ENCODE measurements at places on chromosomes 1 and 21.
A peak's percentile ranks its signal among the peaks of the same experiment; 100 is the strongest.

- no peak for DNase-seq
Measured at GRCh38 chr1:165890684-165891083, 63.3 kb downstream of the UCK2 start.

- DNase-seq: no peak
Measured at GRCh38 chr1:194600716-194601115, 1414.3 kb upstream of the B3GALT2 start.

DNA sequence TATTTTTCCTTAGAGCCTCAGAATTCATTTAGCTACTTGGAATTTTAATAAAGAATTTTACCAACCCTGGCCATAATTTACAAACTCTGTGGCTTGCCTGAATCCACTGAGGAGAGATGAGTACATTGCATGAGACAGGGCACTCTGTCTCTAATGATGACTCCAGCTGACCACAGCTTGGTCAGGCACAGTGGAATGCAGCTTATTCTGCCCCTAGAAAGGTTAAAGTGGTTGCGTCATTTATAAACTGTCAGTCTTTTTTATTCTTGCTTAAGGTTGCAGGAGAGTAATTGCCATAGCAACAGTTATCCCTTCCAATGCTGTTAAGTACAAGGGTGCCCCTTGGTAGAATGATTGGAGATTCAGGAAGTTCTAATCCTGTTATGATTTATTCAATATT is 28.3 kb downstream of the PDE4B start:
- peak; percentile 70 for DNase-seq

DNA sequence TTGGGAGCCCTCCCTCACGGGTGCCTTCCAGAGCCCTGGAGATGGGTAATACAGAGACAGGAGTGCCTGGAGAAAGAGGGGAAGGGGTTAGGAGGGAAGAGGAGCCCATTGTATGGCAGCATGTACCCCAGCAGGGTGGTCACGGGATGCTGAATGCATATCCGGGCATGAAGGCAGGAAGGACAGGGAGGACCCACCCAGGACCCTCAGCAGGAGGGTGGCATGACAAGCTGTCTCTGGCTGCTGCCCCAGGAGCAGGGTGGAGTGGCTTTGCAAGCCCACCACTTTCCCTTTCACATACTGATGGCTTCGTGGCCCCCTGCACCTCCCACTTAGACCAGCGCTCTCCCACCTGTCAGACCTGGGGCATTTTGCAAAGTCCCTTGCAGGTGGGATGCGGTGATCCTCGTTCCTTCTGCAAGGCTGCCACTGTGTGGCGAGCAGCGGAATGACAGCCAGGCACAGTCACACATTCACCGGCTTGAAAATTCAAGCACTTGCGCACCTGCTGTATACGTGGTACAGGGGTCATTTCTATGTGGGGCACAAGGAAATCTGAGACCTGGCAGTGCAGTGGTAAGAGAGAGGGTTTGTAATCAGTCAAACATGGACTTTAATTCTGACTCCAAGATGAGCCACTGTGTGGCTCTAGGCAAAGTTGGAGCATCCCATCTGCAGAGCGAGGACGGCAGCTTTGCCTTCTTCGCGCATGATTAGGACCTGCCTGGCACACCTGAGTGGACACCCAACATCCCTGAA is 53.2 kb upstream of the TMEM51 start:
- DNase-seq: no peak

DNA sequence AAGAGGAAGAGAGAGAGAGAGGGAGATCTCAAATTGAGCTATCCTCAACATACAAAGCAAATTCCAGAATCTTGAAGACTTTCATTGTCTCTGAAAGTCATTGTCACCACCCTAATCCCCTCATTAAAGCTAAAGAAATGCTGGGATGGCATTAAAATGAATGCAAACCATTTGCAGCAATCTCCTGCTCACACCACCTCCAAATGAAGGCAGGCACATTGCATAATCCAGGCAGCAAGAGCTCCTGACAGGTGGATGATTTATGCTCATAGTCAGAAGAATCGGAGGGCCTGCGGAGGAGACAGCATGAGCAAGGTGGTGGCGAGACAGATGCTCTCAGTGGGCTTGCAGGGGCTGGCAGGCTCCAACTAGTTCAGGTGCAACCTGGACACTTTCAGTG is 90.2 kb downstream of the ESRRG start:
- no peak for DNase-seq

DNA sequence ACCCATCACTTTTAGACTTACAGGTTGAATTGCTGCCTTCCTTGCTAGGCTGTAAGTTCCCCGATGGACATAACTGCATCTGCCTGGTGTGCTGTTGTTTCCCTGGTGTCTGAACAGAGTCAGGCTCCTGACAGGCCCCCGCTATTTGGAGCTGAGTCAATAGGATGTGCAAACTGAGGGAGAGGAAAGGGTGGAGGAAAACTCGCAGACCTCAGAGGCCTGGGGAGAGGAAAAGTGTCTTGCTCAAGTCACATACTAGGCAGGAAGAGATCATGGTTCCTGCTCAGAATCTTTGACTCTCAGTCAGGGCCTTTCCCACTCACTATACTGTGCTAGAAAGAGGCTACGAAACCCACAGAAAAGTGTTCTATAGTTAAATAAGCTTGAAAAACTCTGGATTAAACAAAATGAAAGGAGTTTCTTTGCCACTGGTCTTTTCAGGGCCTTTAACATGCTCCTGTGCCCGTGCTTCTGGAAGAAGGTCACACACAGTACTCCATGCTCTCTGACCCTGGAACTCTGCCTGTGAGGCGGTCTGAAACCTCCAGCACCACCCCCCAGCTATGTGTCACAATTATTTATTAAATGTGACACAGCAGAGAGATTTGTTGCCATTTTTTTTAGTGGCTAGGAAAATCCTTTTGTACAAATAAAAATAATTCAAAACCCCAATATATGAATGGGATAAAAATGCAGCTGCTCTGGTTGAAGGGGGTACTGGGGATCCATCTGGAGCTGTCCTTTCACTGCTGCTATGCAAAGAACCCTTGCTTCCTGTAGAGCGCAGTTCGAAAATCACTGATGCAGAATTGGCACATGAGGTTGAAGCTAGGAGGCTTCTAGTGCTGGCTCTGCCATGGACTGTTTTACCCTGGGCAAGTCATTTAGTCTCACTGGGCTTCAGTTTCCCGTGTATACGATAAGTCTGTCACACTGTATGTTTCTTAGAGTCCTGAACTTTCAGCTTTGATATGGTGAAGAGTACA is 20.1 kb upstream of the CDCP2 start:
- DNase-seq: no peak

GRCh38 chr1:95115708-95116137 is 1.4 kb upstream of the TLCD4 start:
- no peak for DNase-seq

GRCh38 chr1:59892841-59893811 is 33.4 kb downstream of the CYP2J2 start:
- no peak for DNase-seq

DNA sequence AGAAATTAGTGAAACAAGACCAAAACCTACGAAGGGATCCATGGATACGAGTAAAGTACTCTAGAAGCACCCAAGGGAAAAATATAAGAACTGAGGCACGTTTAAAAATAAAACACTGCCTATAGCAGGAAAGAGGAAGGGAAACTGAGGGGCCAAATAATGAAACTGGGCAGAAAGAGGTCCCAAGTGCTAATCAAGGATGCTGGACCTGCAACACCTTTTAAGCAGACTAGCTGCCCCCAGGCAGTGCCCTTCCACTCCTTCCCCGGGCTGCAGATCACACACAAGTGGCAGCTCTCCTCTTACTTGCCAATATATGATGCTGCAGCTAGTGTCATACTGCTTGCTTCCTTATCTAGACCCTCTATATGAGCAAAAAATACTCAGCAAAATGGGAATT is 7.6 kb upstream of the OTUD7B start:
- DNase-seq: no peak

DNA sequence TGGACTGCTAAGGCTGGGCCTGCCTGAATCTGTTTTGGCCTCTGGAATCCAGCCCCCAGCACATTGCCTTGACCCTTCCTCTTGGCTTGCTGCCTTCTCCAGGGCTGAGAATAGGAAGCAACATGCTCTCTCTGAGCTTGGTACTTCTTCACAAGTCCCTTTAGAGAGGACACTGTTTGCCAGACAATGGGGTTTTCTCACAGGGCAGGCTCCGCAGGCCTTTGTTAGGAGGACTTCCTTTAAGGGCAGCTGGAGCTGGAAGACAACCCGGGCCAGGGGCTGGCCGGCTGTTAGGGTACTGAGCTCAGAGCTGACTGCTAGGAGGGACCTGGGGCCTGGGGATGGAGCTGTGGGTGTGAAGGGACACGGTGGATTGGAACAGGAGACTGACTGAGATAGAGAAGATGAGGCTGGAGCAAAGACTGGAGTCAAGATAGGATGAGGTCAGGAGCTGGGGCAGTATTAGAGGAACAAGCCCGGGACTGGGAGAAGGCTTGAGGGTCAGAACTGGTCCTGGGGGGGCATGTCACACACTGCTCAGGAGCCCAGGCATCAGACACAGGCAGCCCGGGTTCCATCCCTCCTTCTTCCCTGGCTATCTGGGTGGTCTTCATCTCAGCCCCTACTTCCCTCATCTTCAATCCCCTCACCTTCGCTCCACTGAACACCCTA is 5.4 kb upstream of the ALPL start:
- no peak for DNase-seq

DNA sequence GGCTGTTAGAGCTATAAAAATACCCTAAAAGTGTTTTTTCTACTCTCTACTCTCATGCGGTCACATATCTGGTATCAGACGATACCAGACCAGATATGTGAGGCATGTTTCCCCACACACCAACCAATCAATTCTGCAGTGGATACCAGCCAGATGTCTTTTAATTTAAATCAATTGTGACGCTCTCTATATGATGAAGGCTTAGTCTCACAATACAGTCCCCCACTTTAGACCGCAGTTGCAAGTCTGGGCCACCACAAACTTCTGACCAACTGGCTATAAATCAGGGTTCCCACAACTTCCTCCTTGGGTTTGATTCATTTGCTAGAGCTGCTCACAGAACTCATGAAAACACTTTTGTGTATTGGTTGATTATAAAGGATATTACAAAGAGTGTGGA is 586.1 kb upstream of the ZP4 start:
- DNase-seq: no peak

DNA sequence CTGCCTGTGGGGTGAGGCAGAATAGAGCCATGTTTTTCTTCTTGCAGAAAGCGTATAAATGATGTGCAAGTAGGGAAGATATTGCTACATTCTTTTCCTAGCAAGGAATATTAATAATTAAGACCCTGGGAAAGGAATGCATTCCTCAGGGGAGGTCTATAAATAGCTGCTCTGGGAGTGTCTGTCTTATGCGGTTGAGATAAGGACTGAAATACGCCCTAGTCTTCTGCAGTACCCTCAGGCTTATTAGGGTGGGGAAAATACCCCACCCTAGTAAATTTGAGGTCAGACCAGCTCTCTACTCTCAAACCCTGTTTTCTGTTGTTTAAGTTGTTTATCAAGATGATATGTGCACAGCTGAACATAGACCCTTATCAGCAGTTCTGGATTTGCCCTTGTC is 155.9 kb upstream of the HMCN1 start:
- no peak for DNase-seq

- DNase-seq: no peak
Measured at GRCh38 chr1:172496678-172497077, 36.3 kb upstream of the SUCO start.

- DNase-seq: no peak
Measured at GRCh38 chr21:29124645-29125044, 5.8 kb upstream of the MAP3K7CL start.

Data from fibroblast of skin of left quadriceps (primary cell).